ENCODE measurements at places on chromosomes 1 and 21.

GRCh38 chr1:167584581-167584980 lies 31.0 kb upstream of the CREG1 start:
- no peak for ATAC-seq

GRCh38 chr1:47617381-47618221 lies 179.8 kb downstream of the FOXD2 start:
- peak; percentile 64 for ATAC-seq

DNA sequence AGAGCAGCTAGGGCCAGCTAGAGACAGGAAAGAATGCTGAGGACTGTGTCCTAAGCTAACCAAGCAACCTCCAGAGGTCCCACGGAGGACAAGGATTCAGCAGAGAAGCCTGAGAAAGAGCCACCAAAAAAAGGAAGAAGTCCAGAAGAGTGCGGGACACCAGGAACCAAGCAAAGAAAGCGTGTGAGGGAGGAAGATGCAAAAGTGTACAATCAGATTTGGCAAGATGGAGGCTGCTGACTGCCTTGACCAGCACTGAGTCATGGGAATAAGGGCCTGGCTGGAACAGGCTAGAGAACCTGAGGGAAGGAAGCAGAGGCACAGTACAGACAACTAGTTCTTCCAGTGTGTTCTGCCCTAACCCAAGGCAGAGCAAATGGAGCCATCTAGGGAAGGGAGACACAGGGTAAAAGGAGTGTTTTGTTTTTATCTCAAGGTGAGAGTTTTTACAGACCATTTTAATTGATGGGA lies 18.5 kb downstream of the TP53BP2 start:
- ATAC-seq = no peak

- ATAC-seq = no peak
Observed at GRCh38 chr1:58591806-58592205, 14.8 kb upstream of the TACSTD2 start.

- ATAC-seq = no peak
Observed at GRCh38 chr1:190474650-190475211, 2.9 kb downstream of the BRINP3 start.
